Fibroblast of villous mesenchyme (primary cell): ENCODE measurements at places on chromosomes 13 and 19. TPM values are rescaled to one million over a fixed set of nuclear protein-coding genes. Genes with fewer than 3 reads are reported as not detected.

GRCh38 chr13:23212671-23213070 lies 31.9 kb downstream of the SGCG start:
- DNase-seq, result peak; percentile 1

- DNase-seq, result no peak
Measured at GRCh38 chr13:20713751-20714150, 10.3 kb downstream of the IL17D start.

- DNase-seq, result no peak
Measured at GRCh38 chr19:13823256-13823655, 28.0 kb downstream of the ZSWIM4 start.

DNA sequence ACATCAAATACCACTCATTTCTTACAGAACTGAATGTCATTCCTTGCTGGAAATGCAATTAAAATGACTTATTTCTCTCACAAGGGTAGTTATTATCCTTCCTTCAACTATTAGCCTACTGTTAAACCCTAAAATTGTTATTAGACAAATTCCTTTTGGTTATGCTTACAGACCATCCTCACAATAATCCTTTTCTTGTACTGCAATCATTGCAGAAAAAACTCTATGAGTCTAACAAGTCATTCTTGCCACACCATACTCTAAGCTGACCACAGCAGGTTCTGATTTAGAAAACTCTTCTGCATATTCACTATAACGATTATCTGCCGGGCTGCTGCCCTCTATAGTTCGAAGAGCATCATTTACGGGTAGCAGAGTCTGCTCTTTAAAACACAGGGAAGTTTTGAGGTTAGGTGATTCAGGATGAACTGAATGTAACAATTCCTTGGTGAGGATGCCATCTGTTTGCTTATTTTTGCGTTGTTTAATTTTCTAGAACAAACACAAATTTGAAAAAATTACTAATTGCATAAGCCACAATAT lies 38.2 kb downstream of the MTMR6 start:
- peak; percentile 34 for DNase-seq

- no peak for DNase-seq
Measured at GRCh38 chr13:101654883-101655282, 202.4 kb downstream of the ITGBL1 start.

GRCh38 chr19:51354742-51355148 lies 11.4 kb downstream of the ETFB start:
- peak; percentile 37 for DNase-seq

GRCh38 chr19:10045371-10045770 lies 32.1 kb downstream of the RDH8 start:
- no peak for DNase-seq

- peak; percentile 74 for DNase-seq
Measured at GRCh38 chr13:48731001-48731658, 77.4 kb downstream of the CYSLTR2 start.

DNA sequence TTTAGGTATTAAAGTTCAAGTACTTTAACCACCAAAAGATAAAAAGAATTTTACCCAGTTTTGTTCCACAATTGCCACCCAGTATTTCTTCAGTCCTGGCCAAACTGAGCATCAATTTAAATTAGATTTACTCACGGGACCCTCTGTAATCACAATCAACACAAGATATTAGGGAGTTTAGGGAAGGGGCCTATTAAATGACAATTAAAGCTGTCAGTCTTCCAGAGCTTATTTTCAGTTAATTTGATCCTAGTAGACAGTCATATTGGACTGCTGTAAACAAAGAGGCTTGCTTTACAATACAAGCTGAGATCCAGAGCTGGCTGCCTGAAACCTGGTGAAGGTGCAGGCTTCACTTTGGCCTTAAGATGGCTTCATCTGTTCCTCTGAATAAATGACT lies 321.2 kb upstream of the NBEA start:
- no peak for DNase-seq

- peak; percentile 57 for DNase-seq
Measured at GRCh38 chr13:23488442-23488841, 54.9 kb upstream of the SACS start.

GRCh38 chr19:9818175-9818733 lies 625 bp downstream of the FBXL12 start:
- DNase-seq, result no peak

- DNase-seq, result peak; percentile 44
Measured at GRCh38 chr19:14555918-14556661, 15.8 kb downstream of the NDUFB7 start.

DNA sequence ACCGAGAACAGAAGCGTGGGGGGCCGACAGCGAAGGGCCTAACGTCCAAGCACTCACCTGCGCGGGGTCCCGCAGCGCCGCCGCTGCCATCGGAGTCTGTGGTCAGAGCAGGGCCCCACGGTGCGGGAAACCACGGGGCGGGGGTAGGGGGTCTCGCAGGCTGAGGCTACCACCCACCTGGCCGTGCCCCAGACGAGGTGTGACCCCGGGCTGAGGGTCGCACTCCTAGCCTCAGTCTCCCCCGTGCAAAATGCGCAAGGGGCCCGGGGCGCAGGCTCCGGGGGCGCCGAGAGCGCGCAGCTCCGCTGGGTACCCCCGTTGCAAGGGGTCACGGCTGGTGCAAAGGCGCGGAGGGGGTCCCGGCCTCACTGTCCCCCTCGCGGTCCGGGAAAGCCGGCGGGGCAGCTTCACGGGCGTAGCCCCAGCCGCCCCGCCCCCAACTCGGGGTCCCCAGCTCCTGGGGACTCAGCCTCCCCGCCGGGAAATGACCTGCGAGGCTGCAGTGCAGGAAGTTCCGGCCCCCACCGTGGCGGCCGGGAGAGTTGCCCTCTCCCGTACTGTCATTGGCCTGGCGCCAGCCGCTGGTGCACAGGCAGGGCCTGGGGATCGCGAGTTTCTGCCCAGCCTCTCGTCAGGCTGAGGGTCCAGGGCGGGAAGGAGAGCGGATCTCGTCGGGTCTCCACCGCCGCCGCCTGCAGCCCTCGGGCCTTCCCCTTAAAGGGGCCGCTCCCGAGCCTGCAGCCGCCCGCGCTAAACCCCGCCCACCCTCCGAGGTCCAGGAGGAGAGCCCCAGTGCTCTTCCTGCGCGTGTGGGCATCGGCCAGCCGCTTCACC lies at the start of gene ZNF792:
ZNF792 (minus strand) TSS at position 657 of the 834 bp plus-strand sequence; CDS start at position 90, 567 bp downstream.
- peak; percentile 53 for DNase-seq

GRCh38 chr13:82002710-82003109 lies 1661.8 kb upstream of the SPRY2 start:
- DNase-seq, result no peak

DNA sequence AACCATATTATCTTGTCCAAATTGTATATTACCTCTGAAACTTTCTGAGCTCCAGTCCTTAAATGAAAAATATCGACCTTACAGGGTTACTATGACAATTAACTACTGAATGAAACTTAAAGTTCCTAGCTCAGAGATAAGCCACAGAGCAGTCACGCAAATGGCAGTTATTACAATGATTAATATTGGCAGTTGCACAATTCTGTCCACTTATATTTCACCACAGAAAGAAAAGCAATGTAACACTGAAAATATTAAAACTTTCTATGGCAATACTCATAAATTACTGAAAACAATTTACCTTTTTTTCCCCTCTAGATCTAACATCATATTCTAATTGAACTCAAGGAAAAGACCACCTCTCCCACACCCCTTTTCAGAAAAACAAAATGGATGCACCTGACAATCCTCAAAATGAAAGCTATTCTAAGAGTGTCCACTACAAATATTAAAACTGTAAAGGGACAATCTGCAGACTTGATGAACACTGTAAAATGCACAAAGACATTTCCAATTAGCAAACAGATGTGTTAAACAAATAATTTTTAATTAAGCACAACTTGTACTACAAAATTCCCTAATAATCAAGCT lies 14.6 kb downstream of the LNX2 start:
- peak; percentile 36 for DNase-seq

DNA sequence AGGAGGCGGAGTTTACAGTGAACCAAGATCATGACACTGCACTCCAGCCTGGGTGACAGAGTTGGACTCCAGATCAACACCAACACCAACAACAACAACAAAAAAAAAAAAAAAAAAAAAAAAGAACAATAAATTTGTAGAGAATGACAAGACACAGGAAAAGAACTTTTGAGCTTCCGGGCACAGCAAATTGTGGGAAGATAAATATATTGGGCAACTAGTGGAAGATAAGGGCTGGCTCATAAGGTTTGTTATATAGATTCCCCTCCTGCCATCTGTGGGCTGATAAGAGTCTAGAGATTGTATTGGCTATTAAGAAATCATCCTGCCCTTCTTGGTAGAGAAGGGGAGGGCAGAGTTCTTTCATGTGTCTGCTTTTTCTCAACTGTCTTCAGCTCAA lies 33.1 kb upstream of the CYP2S1 start:
- peak; percentile 94 for DNase-seq

DNA sequence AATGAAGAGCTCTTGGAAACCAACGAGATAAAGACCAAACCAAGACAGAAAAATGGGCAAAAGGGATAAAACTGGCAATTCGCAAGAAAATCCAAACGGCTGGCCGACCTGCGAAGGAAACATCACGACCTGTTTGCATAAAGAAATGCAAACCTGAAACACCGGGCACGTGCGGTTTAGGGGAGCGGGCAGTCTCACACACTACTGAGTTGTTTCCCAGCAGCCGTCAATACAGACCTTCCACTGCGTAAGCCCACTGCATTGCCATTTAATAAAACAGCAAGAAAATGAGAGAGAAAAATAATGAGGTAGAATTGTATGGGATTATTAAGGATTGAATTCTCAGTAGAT lies 642 bp upstream of the PEG3 start:
- DNase-seq, result no peak

DNA sequence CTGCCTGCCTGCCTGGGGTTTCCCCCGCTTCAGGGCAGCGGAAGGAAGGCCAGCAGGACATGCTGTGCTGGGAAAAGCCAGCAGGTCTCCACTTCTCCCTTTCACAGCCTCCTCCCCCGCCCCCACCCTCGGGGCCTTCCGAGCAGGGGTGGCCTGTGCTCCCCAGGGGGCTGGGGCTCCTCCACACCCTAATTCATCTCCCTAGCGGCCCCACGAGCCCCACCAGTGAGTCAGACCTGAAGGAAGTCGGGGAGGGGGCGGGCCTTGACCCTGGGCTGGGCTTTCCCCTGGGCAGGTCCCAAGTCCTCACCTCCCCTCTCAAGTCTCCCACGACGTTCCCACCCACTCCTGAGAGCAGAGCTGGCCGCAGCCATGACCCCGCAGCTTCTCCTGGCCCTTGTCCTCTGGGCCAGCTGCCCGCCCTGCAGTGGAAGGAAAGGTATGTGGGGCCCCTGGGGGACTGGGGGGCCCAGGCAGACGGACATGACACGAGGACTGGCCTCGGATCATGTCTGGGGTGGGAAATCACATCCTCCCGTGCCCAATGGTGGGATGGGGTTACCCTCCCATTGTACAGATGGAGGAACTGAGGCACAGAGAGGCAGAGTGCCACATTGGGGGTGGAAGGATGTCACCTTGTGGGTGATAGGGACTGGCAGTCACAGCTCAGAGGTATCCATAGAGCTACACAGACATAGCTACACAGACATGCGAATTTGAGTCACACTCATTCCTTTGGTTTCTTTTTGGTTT lies at the start of gene EBI3:
EBI3 (plus strand) TSS at position 345 of the 753 bp plus-strand sequence; CDS start at position 373, 28 bp downstream.
- DNase-seq, result peak; percentile 40

DNA sequence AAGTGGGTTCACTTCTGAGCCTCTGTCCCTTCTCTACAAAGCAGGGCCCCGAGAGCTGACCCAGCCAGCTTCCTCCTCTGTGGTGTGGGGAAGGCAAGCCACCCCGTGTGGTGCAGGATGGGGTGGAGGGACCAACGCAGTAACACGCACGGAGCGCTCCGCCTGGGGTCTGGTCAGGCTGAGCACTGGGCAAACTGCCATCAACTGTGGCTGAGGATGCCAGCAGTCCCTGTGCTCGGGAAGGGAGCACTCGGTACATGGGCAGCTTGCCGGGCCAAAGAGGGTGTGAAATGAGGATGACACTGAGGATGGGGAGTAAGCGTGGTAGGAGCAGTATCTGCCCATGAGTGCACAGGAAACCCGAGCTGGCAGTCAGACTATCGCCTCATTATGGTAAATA lies 7.6 kb upstream of the GMIP start:
- DNase-seq, result no peak

GRCh38 chr19:5104871-5105351 lies 136.0 kb downstream of the KDM4B start:
- DNase-seq, result no peak

DNA sequence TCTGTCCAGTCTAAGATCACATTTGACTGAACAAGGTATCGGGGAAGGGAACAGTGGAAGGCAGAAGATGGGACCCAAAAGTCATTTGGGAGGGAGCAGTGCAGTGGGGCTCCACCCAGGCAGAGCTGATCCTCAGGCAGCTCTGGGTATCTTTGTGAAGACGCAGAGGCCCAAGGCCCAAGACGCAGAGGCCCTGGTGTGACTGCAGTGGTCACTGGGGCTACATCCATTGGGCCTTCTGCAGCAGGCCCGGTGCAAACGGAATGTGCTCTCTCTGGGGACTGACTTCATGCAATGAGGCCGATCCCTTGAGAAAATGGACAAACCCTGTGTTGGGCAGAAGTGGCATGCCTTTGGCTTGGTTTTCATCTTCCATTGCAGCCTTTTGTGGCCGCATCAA lies 463.4 kb upstream of the ZNF507 start:
- no peak for DNase-seq

DNA sequence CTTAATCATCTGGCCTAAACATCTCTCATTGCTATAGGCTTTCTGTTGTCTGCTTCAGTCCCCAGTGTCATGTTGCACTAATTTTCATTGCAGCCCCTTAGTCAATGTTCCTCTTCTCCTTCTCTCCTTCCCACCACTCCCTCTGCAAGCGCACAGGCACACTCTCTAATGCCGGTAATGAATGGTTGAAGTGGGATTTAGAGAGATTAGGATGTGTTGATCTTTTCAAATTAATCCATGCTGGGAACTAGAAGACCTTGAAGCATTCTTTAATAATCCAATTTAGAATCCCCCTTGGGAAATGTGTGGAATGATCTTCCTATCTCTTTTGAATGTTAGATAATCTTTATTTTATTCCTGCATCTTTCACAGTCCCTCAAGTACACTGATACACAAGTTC lies 33.2 kb upstream of the NDFIP2 start:
- no peak for DNase-seq

DNA sequence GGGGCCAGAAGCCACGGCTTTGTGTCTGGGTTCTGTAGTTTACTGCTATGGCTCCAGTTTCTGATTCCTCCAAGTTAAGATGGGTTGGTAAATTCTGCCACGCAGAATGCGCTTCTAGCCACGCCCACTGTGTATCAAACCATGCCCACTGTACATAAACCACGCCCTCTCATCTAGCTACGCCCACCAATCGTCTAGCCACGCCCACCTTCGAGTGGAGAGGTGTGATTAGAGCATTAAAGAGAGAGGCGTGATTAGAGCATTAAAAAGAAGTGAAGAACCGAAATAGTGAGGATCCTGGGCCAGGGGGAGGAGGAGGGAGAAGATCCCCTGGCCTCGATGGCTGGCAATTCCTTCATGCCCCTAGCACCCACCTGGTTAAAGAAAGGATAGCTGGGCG lies 43.7 kb upstream of the ADGRE5 start:
- DNase-seq, result no peak

- no peak for DNase-seq
Measured at GRCh38 chr13:43761616-43762315, 25.0 kb downstream of the ENOX1 start.

STOML3 gene
- not detected in 2 replicates for total RNA-seq

SIAH3 gene
- under 0.01 TPM in 1 of 2 replicates, not detected in the other for total RNA-seq

LCP1 gene
- 17.7 and 44.9 TPM in 2 replicates for total RNA-seq

MBD3L3 gene
- total RNA-seq, result not detected in 2 replicates

OR7A5 gene
- total RNA-seq, result not detected in 2 replicates

SRRM5 gene
- under 0.01 TPM in 2 replicates for total RNA-seq

CBY2 gene
- total RNA-seq, result not detected in 2 replicates

FGF21 gene
- not detected in 2 replicates for total RNA-seq

MAST1 gene
- under 0.01 TPM in 2 replicates for total RNA-seq

RYR1 gene
- total RNA-seq, result under 0.01 TPM in 2 replicates

ANGPTL8 gene
- total RNA-seq, result not detected in 2 replicates

DPF1 gene
- total RNA-seq, result 1.7 and 3.5 TPM in 2 replicates

ZNF470 gene
- total RNA-seq, result 2.6 and 3.9 TPM in 2 replicates

COL4A1 gene
- 1,391 and 1,673 TPM in 2 replicates for total RNA-seq

ZNF575 gene
- total RNA-seq, result under 0.01 and 0.64 TPM in 2 replicates

FREM2 gene
- not detected in 2 replicates for total RNA-seq

HIPK4 gene
- under 0.01 TPM in 2 replicates for total RNA-seq
